Activated naive CD4-positive, alpha-beta T cell treated with anti-CD3 and anti-CD28 coated beads, Interleukin-2, amount 50 U/mL, for 72 hours (primary cell): ENCODE measurements at places on chromosomes 7 and 10. TPM values are rescaled to one million over a fixed set of nuclear protein-coding genes. Genes with fewer than 3 reads are reported as not detected.

BLNK gene
- total RNA-seq = not detected

GPR22 gene
- total RNA-seq = not detected

GATA3 gene
- total RNA-seq = 28.9 TPM

PDE1C gene
- total RNA-seq = not detected

KIFBP gene
- total RNA-seq = 6.9 TPM

TUBAL3 gene
- total RNA-seq = not detected
